ENCODE measurements at places on chromosomes 12 and 14. TPM values are rescaled to one million over a fixed set of nuclear protein-coding genes. Genes with fewer than 3 reads are reported as not detected.

DNA sequence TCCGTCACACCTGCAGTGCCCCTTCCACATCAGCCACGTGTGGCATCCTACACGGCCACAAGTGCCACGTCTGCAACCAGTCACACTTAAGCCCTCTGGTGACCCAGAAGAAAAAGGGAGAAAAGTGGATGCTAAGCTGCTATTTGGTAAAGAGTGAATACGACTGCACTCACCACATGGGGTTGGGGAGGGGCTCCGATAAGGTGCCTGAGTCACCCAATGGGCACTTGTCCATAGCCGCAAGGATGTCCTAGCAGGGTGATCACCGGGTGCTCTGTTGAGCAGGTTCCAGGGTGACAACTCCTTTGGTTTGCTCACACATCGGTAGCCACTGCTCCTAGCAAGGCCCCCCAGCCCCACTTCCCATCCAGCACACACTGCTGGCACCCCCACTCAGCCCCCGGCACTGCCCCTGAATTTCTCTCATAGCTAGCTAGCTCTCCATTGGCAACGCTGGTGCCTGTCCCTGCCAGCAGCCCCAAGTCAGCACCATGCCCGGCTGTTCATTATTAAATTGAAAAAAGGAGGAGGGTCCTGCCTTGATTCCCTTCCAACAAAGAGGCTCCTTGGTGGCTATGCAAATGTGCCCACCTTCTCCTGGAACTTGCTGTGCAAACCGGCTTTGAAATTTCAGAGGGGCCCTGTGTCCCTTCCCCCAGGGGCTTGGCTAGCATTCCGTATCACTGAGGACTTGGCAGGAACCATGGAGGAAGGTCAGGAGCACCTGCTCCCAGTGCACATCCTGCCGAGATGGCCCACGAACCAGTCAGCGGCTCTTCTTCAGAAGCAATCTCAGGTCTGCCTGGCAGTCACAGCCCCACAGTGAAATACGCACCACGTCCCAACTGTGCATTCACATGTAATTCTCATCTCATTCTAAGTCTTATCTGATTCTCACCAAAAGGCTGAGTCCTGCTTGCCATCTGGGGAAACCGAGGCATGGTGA is 227.7 kb upstream of the DIO3 start:
- H3K27me3 ChIP-seq, result no peaks in the 10 kb centered on the region
- H3K27ac ChIP-seq, result no peak overlapping the region
- no peak for DNase-seq
- no peaks in the 10 kb centered on the region for H3K36me3 ChIP-seq
- H3K4me1 ChIP-seq, result no peaks in the 10 kb centered on the region
- no peak overlapping the region for H3K4me3 ChIP-seq

DNA sequence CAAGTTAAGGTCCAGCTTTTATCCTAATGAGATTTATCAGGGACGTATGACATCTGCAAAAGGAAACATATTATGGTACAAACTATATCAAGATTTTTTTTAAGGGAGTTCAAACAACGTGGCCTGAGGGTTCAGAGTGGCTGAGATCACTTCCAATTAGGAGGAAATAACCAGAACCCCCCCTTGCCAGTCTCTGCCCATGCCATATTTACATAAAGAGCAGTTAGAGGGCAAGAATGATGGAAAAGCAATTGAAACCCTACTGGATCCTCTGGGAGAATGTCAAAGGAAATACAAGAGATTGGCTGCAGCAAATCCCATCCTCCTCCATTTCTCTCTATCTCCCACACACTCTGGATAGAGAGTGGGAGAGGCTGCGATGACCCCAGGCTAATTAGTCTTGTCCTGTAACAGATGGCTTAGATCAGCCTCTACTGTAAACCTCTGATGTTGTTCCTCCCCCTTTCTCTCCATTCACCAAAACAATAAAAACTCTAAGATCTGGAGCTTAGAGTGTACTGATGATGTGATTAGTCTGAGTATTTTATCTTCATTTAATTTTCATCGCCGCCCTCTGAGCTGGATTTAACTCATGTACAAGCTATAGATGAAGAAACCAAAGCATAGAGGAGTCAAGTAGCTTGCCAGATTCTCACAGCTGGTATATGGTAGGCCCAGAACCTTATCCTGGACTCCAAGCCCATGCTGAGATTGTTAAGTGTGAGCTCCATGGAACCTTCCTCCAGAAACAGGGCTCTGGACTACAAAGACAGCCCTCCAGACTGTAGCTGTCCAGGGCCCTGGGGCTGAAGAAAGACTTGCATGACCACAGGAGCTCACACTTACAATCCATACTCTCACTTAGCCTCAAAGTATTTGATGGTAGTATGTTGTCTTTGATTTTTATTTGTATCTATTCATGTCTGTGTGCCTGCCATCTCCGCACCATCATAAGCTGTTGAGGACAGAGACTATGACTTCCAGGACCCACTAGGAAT is 54.1 kb upstream of the GNG2 start:
- no peaks in the 10 kb centered on the region for H3K36me3 ChIP-seq
- H3K27me3 ChIP-seq, result no peaks in the 10 kb centered on the region
- no peaks in the 10 kb centered on the region for H3K4me1 ChIP-seq

DNA sequence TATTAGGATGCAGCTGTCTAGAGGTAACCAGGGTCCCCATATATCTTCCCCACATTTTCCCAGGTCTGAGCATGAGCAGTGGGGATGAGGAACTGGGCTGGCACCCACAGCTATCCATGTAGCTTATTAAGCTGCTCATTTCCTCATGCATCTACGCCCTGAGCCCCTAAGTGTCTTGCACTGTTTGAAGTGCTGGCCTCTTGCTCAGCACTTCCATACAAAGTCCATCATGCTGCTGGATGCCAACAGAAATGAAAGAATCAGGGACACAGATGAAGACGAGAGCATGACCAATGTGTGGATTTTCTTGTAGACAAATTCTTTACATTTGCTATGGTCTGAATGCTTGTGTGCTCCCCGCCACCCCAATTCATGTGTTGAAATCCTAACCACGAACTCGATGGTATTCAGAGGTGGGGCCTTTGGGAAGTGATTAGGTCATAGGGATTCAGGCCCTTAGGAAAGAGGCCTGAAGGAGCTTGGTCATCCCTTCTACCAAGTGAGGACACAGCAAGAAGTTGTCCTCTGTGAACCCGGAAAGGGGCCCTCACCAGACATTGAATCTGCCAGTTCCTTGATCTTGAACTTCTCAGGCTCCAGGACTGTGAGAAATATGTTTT is 54.5 kb downstream of the C12orf75 start:
- H3K36me3 ChIP-seq, result no peaks in the 10 kb centered on the region
- no peaks in the 10 kb centered on the region for H3K27me3 ChIP-seq
- H3K4me3 ChIP-seq, result no peak overlapping the region
- no peak for DNase-seq
- peaks cover 9% of the 10 kb centered on the region for H3K4me1 ChIP-seq

DNA sequence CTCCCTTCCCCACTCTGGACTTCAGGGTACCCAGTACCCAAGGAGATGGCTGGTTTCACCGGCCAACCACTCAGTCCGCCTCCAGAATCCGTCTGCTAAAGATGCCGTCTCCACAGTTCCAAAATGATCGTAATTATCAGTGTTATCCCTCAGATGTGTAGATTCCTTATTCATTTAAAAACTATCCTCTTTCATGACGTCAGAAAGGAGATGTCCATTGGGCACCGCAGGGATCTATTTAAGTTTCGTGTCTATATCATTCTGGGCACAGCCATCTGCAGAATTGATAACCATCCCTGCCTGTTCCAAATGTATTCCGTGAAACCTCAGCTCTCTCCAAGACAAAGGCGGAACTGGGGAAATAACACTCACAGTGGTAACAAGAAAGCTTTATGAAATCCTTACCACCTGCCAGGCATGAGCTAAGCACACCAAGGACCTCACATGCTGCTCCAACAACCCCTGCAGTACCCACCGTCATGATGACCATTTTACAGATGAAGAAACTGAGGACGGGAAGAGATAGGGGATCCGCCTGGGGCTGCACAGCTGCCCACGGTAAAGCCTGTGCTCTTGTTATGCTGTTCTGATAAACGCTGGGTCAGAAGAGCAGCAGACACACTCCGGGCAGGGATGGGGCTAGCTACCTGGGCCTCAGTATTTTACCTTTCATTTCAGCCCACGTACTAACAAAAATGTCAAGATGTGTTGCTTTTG is 90.0 kb downstream of the BCL11B start:
- no peaks in the 10 kb centered on the region for H3K27me3 ChIP-seq
- H3K4me1 ChIP-seq, result peaks cover 5% of the 10 kb centered on the region
- H3K4me3 ChIP-seq, result no peak overlapping the region
- H3K27ac ChIP-seq, result no peak overlapping the region
- H3K36me3 ChIP-seq, result no peaks in the 10 kb centered on the region
- DNase-seq, result no peak

GRCh38 chr14:91254461-91254860 is 10.0 kb upstream of the GPR68 start:
- no peak overlapping the region for H3K4me3 ChIP-seq
- no peak for DNase-seq
- no peaks in the 10 kb centered on the region for H3K36me3 ChIP-seq
- H3K27ac ChIP-seq, result no peak overlapping the region
- peaks cover 64% of the 10 kb centered on the region for H3K4me1 ChIP-seq

- no peaks in the 10 kb centered on the region for H3K27me3 ChIP-seq
- H3K4me1 ChIP-seq, result peaks cover 4% of the 10 kb centered on the region
- no peak for DNase-seq
- no peaks in the 10 kb centered on the region for H3K36me3 ChIP-seq
Measured at GRCh38 chr12:64793610-64794009, 30.8 kb upstream of the TBC1D30 start.

DNA sequence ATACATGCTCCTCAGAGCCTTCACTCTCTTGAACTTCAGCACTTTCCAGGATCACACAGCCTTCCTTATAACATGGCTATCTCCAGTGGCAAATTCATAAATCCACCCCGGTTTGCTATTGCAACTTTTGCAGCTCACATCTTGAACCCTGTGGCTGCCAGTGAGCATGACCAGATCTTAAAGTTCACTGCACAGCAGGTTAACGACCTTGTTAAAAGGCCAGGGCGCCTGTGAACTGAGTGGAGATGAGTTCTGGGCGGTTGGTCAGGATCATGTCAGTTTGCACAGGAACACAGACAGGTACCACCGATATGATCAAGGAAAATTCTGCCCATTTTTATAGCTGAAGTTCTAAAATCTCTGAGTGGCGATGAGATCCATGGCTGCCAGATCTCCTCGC is 24.7 kb upstream of the LTA4H start:
- H3K27ac ChIP-seq, result no peak overlapping the region
- H3K4me3 ChIP-seq, result no peak overlapping the region

GRCh38 chr12:113061061-113061694 is 4.6 kb downstream of the DTX1 start:
- H3K4me1 ChIP-seq, result peaks cover 10% of the 10 kb centered on the region
- H3K27me3 ChIP-seq, result peaks cover 62% of the 10 kb centered on the region
- no peak for DNase-seq
- H3K27ac ChIP-seq, result no peak overlapping the region
- no peaks in the 10 kb centered on the region for H3K36me3 ChIP-seq

DNA sequence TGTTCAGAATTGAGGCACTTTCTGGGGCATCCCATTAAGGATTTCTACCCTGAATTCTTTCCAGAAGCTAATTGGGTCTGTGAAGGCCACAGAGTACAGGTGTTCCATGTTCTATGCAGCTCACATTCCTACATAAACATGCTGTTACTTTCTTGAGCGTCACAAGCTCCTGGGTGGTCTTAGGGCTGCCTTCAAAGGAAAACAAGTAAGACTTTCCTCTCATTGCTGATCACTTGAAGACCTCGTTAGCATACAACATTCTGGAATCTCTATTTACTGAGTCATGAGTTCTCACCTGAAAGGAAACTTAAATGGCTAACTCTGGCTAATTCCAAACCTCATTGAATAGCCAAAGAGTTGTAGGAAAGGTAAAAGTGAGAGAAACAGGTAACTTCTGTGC is 63.0 kb upstream of the HMGA2 start:
- H3K4me3 ChIP-seq, result no peak overlapping the region
- no peaks in the 10 kb centered on the region for H3K36me3 ChIP-seq
- no peak for DNase-seq
- no peaks in the 10 kb centered on the region for H3K4me1 ChIP-seq
- H3K27me3 ChIP-seq, result no peaks in the 10 kb centered on the region

DNA sequence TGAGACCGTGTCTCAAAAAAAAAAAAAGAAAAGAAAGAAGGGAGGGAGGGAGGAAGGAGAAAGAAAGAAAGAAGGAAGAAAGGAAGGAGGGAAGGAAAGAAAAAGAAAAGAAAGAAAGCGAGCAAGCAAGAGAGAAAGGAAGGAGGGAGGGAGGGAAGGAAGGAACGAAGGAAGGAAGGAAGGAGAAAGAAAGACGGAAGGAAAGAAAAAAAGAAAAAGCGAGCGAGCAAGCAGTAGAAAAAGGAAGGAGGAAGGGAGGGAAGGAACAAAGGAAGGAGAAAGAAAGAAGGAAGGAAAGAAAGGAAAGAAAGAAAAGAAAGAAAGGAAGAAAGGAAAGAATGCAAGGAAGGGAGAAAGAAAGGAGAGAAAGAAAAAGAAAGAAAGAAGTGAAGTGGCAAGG is 504.0 kb downstream of the GLT1D1 start:
- H3K27me3 ChIP-seq, result no peaks in the 10 kb centered on the region
- no peak overlapping the region for H3K4me3 ChIP-seq
- no peak for DNase-seq
- H3K36me3 ChIP-seq, result no peaks in the 10 kb centered on the region

DNA sequence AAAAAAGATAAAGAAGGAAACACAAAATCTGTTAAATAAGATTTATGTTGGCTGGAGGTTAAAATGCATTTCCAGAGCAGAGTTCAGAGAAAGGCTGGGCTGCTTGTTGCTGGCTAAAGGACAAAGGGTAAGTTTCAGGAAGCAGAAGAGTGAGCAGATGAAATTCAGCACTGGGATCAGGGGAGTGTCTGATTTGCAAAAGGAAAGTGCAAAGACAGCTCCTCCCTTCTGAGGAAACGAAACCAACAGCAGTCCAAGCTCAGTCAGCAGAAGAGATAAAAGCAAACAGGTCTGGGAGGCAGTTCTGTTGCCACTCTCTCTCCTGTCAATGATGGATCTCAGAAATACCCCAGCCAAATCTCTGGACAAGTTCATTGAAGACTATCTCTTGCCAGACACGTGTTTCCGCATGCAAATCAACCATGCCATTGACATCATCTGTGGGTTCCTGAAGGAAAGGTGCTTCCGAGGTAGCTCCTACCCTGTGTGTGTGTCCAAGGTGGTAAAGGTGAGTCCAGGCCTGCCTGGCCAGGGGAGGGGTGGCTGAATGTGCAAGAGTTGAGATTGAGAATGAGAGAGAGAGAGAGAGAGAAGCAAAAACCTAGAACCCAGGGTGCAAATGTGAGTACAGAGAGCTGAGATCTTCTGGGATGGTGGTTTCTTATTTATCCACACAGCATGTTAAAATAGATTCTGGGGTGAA is at the start of gene OAS1:
OAS1 (plus strand) TSS at position 251 of the 703 bp plus-strand sequence; CDS start at position 329, 78 bp downstream.
- no peak for DNase-seq
- peak within 1 kb of the TSS; percentile 57 for H3K4me3 ChIP-seq
- H3K4me1 ChIP-seq, result peaks cover 36% of the 10 kb centered on the region
- no peaks in the 10 kb centered on the region for H3K36me3 ChIP-seq
- H3K27ac ChIP-seq, result peak within 1 kb of the TSS; percentile 78

SELPLG gene
- 59.9 TPM for total RNA-seq

AQP6 gene
- 0.09 TPM for total RNA-seq

PLEK2 gene
- total RNA-seq, result 2.3 TPM

BDKRB2 gene
- 1.3 TPM for total RNA-seq

All from lower lobe of right lung (tissue), 2 donors.